Osteoblast (primary cell): ENCODE measurements at places on chromosomes 6 and 20. TPM values are rescaled to one million over a fixed set of nuclear protein-coding genes. Genes with fewer than 3 reads are reported as not detected.

TMEM181 gene
- total RNA-seq, result 43.3 and 43.8 TPM in 2 replicates

TRIM31 gene
- not detected in 2 replicates for total RNA-seq

CMTR1 gene
- 38.7 and 39.5 TPM in 2 replicates for total RNA-seq

DNA sequence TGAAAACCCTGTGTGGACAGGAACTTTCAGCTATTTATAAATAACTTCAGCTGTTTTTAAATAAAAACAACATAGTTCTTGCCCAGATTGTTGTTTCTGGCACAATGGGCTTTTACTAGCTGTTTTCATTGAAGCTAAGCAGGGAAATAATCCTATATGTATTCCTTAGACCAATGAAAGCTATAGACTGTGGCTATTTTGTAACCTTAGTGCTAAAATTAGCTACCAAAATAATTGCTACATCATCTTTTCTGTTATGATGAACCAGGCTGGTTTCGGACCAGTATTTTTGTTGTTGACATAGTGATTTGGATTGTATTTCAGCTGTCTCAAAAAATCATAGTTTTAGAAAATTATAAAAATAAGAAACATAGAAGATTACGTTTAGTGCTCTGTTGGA is 13.7 kb downstream of the PHF3 start:
- no peak for DNase-seq

GRCh38 chr20:42945234-42945994 is 244.3 kb downstream of the PTPRT start:
- DNase-seq, result no peak

DNA sequence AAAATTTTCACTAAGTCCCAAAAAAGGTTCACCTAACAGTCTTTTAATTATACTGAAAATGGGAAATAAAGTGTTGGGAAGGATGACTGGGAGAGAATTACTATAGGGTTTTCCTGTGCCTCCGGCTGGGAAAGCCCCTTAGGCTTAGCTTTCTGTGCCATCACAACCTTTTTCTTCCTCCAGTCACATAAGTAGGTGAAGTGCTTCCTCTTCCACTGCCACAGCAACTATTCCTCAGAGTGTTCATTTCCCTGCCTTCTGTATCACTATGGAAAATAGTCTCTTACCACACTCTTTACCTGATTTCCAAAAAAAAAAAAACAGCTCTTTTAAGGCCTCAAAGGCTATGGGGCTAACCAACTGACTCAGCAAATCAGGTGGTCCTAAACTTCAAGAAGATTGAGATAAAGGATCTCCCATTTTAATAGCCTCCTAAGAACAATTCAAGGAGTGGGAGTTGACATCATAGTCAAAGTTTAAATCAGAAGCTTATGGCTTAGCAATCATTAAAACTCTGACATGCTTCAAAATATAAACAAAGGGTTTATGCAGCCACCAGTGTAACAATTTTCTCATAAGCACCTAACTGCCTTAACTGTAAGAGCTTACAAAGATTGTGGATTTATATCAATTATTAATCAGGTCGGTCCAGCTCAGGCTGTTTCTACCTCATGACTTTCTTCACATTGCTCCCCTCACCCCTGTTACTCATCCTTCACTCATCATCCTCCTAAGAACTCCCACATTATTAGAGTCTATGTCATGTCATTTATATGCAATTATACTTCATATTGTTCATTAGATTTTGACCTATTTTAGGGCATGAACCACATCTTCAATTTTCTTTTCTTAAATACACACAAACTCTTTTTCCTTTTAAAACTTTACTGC is 95.3 kb downstream of the RNGTT start:
- DNase-seq, result peak; percentile 35

- no peak for DNase-seq
Measured at GRCh38 chr20:62925076-62925419, 1.3 kb downstream of the DIDO1 start.
